ENCODE measurements at places on chromosomes 16 and 17.

DNA sequence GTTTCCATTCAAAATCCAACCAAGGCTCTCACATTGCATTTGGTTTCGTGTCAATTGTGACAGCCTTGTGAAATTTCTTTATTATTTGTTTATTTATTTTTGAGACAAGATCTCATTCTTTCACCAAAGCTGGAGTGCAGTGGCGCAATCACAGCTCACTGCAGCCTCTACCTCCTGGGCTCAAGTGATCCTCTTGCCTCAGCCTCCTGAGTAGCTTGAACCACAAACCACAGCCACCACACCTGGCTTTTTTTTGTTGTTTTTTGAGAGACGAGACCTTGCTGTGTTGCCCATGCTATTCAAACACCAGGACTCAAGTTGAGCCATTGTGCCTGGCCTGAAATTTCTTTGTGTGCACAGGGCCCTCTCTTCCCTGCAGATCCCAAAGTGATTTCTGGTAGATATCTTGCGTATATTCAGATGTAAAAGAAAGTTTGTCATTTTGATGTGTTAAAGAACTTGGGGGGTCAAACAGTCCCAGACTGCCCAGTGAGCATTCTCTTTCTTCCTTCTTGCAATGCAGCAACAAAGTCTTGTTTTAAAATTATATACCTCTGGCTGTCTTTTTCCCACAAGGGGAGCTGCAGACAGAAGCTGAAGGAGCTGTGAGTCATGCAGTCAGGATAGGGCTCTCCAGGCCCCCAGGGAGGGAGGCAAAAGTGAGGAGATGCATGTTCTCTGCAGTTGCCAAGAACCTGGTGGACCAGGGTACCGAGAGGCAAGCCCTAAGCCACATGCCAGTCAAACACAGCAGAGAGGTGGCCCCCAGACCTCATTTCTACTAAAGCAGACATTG lies 15.5 kb upstream of the USP22 start:
- no peak for DNase-seq

DNA sequence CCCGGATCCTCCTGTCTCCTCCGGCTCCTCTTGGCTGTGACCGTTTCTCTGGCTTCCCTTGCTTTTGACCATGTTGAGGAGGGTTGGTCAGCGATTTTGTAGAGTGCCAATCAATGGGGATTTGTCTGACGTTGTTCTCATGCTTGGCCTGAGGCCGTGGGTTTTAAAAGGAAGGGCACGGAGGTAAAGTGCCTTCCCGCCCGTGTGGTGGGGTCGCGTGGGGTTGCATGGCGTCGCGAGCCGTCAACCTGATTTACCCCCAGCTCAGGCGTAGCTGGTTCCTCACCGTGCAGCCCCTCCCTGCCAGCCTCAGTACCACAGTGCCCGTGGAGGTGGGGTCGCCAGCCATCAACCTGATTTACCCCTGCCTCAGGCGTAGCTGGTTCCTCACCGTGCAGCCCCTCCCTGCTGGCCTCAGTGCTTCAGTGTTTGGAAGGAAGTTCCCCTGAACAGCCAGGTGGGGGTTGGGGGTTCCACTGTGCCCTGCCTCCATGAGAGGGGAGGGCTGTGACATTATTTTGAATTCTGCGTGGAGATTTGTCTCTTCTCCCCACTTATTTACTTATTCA lies 5.0 kb downstream of the TPSAB1 start:
- DNase-seq = no peak

DNA sequence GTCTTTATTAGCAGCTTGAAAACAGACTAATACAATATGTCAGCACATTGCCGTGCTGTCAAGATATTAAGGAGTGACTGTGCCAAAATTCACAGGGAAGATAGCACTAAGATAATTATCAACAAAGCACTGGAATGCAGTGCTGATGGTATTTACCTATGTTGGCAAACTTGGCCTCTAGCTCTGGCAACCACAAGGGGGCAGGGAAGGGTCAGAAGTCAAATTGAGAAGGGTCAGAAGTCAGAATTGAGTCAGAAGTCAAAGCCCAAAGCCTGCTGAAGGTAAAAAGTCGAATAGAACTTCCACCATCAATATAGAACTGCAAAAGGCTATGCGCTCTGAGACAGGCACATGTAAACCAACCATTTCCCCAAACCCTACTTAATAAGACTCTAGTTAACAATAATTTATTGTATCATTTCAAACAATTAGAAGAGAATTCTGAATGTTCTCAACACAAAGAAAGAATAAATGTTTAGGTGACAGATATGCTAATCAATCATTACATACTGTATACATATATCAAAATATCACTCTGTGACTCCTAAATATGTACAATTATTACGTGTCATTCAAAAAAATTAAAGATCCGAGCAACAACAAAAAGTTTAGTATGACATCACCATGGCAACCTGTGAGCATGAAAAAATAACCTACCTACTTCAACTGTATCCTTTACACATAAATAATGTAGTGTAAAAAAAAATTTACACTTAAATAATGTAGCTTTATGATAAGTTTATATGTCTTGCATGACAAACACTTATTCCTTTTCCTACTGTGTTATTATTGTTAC lies 916.1 kb downstream of the KCNJ2 start:
- DNase-seq = no peak

GRCh38 chr17:56594320-56595107 lies 1.0 kb downstream of the NOG start:
- DNase-seq = no peak
